DMS153 (cell line): ENCODE measurements at places on chromosomes 4 and X.

- DNase-seq, result no peak
Measured at GRCh38 chr4:141543176-141543575, 93.2 kb upstream of the IL15 start.

DNA sequence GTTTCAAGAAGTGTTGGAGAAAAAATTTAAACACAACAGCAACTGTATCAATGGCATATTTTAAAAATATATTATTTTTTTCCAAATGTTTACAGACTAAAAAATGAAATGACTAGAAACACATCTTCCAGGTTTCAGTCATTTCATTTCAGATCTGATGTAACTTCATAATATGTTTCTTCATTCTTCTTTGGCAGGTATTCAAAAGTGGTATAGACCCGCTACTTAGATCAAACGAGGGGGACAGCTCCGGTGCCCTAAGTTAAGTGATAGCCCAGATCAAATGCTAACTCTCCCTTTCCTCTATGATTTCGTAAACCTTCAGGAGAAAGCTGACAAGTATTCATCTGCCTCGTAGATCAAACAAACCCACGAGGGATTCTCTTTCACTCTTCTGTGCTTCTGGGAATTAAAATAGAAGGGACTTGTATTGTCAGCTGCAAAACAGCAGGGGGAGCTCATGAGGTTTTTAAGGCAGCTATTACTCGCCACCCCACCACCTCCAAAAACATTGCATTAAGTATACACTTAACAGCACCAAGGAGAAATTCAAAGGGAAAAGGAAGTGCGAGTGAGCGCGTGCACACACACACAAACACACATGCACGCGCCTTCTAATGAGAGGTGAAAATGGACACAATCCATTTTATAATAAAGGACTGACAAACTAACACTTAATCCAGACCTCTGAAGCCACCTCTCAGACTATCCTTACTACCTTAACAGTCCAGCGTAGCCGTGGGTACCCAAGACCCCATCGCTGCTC, 21.4 kb downstream of the HELT start:
- peak; percentile 55 for DNase-seq

GRCh38 chrX:76454456-76454927, 27.0 kb downstream of the MAGEE1 start:
- peak; percentile 2 for DNase-seq

DNA sequence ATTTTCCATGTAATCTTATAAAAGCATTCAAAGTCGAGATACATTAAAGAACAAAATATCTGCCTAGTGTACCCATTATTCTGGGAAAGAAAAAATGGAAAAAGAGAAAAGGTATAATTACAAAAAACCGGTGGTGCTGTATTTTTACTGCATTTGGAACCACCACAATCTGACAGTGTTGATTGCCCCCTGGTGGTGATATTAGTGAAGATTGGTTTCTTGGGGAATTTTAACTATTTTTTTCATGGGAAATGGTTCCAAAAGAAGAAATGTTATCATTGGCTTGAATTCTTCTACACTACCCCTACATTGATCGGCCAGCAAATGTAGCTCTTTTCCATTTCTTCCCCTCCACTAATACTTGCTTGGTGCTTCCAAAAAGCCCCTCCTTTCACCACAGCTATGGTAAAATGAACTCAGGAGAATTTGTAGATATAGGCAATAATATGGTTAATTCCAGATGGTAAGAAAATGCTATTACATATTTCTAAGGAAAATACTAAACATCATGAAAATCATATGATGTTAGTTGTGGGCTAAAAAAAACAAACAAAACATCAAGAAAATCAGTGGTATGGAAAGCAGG, 50.0 kb downstream of the COX18 start:
- no peak for DNase-seq

- no peak for DNase-seq
Measured at GRCh38 chr4:147735413-147736301, 3.8 kb downstream of the ARHGAP10 start.

GRCh38 chr4:169906104-169906503, 120.1 kb downstream of the MFAP3L start:
- DNase-seq, result no peak

DNA sequence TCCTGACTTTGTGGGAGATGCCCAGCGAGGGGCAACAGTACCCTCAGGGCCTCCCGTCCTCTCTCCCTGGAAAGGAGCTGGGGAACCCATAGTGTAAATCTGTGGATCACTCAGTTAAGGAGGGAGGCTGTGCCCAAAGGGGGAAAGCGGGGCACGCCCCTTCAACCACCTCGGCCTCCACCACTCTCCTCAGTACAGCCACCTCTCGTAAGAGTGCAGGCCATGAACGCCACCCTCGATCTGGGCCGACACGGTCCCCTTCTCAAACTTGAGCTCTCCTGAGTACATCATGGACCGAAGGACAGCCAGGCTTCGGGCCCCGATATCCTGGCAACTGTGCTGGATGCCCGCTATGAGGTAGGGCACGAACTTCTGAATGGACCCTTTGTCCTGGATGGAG, 221.8 kb upstream of the ATP6AP2 start:
- no peak for DNase-seq

DNA sequence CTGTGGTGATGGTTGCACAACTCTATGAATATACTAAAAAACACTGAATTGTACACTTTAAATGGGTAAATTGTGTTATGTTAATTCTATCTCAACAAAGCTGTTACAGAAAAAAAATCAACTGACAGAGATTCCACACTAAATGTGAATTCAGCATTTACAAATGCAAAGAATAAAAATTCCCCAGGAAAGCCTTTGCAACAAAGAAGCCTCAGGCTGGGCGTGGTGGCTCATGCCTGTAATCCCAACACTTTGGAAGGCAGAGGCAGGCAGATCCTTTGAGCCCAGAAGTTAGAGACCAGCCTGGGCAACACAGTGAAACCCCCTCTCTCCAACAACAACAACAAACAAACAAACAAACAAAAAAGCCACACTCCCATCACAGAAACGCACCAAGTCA, 8.9 kb downstream of the BCLAF3 start:
- no peak for DNase-seq

DNA sequence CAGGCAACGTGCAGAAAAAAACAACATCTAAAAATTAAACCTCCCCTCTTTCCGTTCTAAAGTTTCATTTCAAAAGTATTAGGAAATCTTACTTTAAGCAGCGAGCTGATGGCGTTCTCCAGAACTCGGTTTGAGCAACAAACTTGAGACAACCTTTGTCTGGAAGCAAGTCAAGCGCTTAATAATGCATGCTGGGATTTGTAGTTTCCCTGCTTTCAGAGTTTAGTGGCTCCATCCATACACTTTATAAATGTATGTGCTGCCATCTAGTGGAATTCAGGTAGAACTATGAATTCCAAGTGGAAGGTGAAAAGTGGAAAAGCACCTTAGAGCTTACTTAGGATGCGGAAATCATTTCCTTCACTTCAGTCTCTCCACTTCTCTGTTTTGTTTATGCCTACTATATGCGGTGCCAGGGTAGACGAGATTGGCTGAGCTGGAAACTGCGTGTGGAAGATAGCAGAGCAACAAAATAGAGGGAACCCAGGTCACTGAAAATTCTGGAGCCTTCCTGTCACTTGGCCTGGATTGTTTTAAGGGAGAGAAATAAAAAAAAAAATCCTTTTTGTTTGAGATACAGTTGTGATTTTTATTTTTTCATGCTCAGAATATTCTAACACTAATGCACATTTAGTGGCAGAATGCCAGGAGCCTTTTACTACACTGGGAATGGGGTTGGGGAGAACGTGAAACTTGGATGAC, at the start of gene BDH2:
Gene BDH2, minus strand, starts transcription at position 144 of the 702 bp plus-strand sequence. CDS start 3,580 bp downstream, outside the sequence.
- peak; percentile 86 for DNase-seq

GRCh38 chrX:129750971-129751370, 12.2 kb downstream of the XPNPEP2 start:
- no peak for DNase-seq
